A549 treated with CpdA at 1 μM for 4 hours (cell line): ENCODE measurements at places on chromosomes 6 and 20. TPM values are rescaled to one million over a fixed set of nuclear protein-coding genes. Genes with fewer than 3 reads are reported as not detected.

The REM1 gene
- total RNA-seq = 0.09 to 0.13 TPM (median 0.10 TPM) in 3 of 5 replicates, not detected in the others

The PRDM13 gene
- 0.72 to 1.1 TPM (median 1.0 TPM) in 5 replicates for total RNA-seq

The ATP6V1G2 gene
- 0.57 to 0.77 TPM (median 0.63 TPM) in 5 replicates for total RNA-seq

The C6orf15 gene
- total RNA-seq = not detected in 5 replicates

The EYA2 gene
- 2.6 to 4.0 TPM (median 3.2 TPM) in 5 replicates for total RNA-seq

The CASS4 gene
- total RNA-seq = 0.03 to 0.09 TPM (median 0.08 TPM) in 3 of 5 replicates, not detected in the others
